ENCODE measurements at places on chromosomes 3 and 15. TPM values are rescaled to one million over a fixed set of nuclear protein-coding genes. Genes with fewer than 3 reads are reported as not detected.

Gene JAGN1
- 44.4 TPM for polyA plus RNA-seq

Gene GRK7
- not detected for polyA plus RNA-seq

Gene TYRO3
- 21.0 TPM for polyA plus RNA-seq

Gene TM6SF1
- polyA plus RNA-seq, result 11.5 TPM

Gene ZNF619
- 3.9 TPM for polyA plus RNA-seq

Gene CIDEC
- polyA plus RNA-seq, result not detected

DNA sequence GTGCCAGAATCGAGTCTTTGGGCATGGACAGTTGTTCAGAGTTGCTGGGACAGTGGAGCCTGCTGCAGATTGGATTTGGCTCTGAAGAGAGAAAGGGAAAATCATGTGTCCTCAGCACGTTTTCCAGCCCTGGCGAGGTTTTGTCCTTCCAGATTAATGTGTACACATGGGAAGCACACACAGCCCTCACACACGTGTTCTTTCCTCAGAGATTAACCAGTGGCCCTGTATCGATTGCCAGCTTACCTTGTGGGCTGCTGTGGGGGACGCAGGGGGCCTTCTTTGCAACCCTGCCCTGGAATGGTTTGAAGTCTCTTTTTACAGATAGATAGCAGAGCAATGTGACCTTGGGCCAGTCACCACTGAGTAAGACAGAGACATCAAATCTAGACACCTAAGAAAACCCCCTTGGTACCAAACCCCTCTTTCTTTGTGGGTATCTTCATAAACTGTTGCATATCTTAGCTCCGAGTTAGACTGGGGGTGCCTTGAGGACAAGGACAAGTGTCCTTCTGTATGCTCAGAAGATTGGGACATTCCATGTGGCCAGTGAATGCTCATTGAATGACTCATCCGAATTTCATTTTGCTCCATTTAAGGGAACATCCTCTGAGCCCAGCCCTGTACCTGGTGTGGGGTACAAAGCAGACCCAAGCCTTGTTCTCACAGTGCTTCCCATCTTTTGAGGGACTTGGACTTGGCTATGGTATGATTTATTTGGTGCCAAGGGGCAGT lies 48.0 kb downstream of the SMAD6 start:
- DNase-seq, result no peak

GRCh38 chr3:101943029-101943428 lies 93.7 kb downstream of the NFKBIZ start:
- DNase-seq, result no peak

DNA sequence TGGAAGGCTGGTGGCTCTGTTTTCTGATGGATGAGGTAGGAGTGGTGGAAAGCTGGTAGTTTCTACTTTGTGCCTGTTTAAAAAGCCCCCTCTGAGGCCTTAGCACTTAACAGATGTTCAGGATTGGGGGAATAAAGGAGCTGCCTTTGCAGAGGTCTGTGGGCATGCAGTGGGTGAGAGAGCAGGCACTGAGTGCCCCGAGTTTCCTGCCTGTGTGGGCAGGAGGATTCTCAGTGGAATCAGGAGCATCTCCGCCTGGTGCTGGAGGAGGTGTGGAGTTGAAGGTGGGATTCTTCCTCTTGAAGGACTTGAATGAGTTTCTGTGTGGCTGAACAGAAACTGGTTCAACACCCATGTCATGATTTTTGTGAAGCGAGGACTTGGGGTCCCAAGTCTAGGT lies 74.3 kb downstream of the IGF1R start:
- no peak for DNase-seq

DNA sequence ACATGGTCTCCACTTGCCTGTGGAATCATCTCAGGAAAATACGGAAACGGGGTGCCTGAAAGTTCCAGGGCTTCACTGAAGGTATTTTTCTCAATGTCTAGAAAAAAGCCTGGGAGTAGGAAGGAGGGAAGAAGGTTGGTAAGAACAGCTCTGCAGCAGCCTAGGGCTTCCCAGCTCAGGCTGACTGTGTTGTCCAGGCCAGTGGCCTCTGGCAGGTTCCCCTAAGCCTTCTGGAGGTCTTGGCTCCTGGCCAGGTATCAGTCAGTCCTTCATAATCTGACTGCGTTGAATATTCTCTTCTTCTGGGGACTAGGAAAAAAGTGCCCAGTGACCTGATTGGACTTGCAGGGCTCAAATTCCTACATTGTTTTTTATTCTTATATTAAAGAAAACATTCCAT lies 38.6 kb downstream of the SSR3 start:
- DNase-seq, result no peak

DNA sequence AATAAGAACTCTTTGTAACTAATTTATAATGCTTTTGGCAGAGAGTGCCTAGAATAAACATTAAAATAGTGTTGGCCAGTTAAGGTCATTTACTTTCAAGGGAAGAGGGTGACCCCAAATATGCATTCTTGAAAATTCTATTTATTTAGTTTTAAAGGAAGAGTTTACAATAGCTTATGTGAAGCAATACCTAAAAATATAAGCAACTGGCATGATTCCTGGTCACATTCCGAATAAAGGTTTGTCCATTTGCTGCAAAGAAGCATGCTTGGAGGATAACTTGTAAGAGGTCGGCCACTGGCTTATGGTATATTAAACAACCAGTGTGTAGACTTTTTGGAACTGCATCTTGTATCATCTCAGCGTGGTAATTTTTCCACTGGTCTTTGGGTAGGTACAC lies 10.2 kb downstream of the MITF start:
- DNase-seq, result peak; percentile 61

- no peak for DNase-seq
Observed at GRCh38 chr3:19146685-19147650, 1.3 kb upstream of the KCNH8 start.

- DNase-seq, result no peak
Observed at GRCh38 chr15:51390966-51391422, 49.5 kb downstream of the GLDN start.

DNA sequence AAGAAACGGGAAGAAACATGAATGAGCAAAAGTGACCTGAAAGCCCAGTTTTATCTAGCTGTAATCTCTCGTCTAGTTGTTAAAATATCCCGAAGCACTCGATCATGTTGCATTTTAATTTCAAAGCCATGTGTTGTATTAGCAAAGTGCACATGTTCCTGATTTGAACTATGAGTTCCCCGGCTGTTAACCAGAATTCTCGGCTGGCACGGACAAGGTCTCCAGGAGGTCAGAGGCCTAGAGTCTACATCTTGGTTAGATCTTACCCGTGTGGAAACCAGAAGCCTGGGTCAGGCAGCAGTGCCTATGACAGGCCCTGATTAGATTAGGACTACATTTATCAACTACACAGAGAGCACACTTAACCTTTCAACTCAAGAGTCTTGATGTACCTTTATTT lies 195.8 kb downstream of the CDIN1 start:
- DNase-seq, result no peak

DNA sequence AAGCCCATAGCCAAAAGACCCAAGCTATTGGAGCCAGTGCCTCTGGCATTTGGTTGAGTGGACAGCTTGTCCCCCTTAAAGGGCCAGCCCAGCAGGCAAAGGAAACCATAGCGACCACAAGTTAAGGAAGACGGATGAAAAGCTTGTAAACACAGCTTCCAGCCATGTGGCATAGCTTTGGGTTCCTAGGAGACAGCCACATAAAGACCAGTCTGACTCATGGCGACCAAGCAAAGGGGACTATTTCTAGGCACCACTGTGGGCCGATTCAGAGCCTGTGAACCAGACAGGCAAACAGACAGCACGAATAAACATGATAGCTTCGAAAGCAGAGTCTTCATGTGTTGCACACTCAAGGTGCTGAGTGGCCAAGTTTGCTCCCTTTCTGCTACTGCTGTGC lies 30.5 kb upstream of the SRGAP3 start:
- DNase-seq, result no peak

DNA sequence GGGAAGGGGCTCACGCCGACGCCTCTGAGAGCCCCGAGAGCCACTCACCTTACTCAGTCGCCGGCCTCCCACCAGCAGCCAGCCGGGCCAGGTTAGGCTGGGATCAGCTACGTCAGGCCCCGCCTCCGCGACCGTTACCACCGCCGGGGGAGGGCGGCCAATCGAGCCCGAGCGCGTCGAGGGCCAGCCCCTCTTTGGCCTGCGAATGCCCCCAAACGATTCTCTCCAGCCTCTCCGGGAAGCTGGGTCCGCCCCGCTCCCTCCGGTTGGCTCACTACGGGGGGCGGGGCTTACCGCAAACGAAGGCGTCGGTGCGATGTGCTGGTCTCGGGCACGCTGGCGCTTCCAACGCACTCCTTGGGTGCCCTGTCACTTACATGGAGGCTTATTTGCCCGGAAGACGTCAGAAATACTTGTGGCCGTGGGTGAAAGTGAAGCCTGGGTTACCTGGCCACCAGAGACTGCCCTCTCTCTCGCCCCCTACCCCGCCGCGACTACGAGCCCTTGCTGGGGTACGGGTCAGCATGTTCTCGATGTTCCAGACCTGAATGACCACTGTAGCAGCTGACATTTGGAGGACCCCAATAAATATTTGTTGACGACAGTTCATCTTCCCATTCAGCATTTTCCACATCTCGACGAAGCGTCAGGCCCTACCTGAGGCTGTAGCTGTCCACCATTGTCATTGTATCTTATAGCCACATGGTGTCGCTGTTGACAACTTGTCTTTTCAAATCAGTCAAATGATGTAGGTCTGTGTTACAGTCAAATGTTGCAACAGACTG lies at the start of gene CEP70:
Gene CEP70 (minus strand): TSS at position 111 of the 785 bp plus-strand sequence. CDS start 21,333 bp downstream, outside the sequence.
- DNase-seq, result peak; percentile 85

DNA sequence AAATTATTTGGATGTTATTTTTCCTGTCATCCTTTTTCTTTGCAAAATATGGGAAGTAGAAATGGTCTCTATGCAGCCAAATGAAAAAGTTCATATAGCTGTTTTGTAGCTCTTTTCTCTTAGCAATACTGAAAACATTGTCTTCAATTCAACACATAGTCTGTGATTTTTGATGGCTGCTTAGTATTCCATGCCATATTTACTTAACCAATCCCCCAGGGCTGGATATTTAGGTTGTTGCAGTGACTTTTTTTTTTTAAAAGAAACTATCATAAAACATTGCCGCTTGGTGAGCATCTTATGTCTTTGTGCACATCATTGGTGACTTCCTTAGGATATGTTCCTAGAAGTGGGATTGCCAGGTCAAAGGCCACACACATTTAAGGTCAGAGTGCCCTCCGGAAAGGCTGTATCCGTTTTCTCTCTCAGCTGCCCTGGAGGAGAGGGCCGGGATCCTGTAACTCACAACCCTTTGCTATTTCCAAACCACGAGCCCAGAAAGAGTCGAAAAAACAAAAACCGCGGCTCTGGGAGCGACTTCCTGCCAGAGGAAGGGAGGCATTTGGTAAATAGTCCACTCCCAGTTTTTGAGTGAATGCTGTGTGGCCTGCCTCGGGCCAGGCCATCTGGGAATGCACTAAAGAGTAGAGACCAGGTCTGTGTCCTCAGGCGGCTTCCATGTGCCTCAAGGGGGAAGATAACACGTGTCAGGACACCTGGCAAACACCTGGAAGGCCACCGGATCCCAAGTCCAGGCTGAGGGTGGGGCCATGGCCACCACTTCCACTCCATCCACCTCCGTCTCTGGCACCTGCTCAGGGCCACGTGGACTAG lies 41.9 kb downstream of the SMAD6 start:
- DNase-seq, result no peak

GRCh38 chr3:16884084-16884747 lies 539 bp upstream of the PLCL2 start:
- DNase-seq, result no peak

DNA sequence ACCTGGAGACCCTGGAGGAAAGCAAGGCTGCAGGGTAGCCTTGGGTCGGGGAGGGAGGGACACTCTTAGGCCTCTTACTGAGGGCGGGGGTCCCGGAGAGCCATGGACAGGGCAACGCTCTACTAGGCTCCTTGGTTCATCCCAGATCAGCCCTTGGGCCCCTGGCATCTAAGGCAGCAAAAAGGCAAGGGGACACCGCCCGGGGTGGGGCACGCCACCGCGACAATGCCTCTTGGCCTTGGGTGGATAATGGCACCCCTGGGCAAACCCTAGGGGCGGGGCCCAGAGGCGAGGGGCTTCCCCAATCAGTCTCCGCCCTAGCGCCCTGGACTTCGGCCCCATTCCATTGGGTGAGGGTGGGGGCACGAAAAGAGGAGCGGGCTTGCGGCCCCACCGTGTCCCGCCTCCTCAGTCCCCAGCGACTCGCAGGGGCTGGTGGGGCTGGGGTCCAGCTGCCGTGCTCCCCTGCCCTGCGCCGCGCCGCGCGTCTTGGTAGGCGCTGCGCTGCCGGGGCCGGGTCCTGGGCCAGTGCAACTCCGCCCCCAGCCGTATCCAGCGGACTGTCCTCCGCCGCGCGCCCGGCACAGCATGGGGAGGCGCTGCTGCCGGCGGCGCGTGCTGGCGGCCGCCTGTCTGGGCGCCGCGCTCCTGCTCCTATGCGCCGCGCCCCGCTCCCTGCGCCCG lies at the start of gene CHST13:
Gene CHST13 (plus strand): TSS at position 411 of the 684 bp plus-strand sequence. CDS start 178 bp downstream, at position 589.
- no peak for DNase-seq

GRCh38 chr15:83014205-83014653 lies 2.8 kb upstream of the C15orf40 start:
- no peak for DNase-seq

DNA sequence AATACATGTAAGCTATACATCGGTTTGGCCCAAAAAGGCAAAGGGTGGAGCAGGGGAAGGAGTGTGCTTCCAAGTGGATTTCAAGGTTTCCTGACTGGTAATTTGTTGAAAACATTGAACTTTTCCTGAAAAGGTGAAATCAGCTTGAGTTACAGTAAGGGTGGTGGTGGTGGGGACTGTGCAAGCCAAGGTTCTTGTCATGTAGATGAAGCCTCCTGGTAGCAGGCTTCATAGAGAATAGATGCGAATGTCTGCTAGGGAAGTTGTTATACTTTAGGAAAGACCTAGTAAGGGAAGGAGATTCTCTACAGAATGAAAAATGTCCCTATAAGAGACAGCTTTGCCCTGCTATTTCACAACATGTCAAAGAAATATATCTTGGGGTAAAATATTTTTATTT lies 528.2 kb upstream of the CBLB start:
- no peak for DNase-seq

DNA sequence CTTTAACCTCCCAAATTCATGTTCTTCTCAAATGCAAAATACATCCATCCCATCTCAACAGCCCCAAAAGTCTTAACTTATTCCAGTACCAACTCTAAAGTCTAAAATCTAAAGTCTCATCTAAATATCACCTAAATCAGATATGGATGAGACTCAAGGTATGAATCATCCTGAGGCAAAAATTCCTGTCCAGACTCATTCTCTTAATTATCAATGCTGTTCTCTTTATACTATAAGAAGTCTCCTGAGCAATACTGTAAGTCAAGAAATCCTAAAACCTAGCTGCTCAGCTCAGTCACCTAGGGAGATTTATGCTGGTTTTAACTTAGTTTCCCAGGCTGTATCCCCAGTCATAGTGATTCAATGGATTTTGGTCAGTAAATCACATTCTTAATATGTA lies 11.1 kb downstream of the RAD18 start:
- DNase-seq, result no peak

Data from AG04450 (cell line).